ENCODE measurements at places on chromosomes 12 and 14.

DNA sequence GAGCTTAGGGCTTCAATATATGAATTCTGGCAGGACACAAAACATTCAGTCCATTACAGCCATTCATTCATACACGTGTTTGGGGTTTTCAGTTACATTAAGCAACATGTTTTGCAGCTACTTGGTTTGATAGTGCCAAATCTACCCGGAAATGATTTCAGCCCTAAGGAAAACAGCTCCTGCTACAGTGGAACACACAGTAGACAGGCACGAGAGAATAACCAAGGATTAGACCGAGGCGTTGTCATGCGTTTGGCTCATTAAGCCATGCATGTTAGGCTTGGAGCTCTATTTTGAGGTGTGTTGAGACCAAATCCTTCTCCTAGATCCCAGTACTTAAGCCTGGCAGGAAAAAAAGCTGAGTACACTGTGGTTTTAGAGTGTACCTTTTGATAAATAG is 177.4 kb downstream of the PRKCH start:
- DNase-seq = no peak

DNA sequence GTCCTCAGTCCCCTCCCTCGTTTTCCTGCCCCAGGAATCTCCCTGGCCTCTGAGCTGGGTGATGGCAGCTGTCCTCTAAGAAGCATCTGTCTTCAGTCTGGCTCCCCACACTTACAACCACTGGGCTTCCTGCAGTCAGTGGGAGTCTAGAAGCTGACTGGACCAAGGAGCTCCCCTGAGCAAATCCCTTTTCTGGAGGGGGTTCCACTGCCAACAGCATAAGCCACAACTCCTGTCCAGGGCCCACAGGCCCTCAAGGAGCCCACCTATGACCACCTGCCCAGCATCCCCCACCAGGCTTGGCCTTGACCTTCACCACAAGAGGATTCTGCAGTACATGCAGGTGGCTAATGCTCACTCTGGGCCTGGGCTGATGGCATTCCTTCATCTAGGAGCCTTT is 4.1 kb downstream of the RDH16 start:
- no peak for DNase-seq

DNA sequence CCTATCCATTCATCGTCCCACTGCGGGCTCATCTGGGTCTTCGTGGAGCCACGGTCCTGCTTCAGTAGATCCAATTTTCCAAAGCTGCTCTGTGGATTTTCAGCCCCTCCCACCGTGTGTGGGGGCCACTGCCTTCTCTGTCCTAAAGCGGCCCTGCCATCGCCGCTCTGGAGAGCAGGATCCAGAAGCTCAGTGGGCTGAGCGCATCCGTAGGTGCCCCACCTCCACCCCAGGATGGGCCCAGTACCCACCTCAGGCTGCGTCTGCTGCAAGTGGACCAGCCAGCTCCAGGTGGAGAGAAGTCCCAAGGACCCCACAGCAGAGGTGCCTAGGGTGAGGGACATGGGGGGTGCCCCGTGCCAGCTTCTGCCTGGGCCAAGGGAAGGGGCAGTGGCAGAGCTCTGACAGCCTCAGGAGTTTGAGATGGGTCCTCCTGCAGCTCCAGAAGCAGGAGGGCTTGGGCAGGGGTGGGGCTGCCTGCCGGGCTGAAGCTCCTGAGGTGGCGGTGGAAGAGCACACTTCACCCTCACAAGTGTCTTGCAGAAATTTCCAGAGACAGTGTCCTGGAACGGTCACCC is 148.1 kb upstream of the C14orf180 start:
- no peak for DNase-seq

DNA sequence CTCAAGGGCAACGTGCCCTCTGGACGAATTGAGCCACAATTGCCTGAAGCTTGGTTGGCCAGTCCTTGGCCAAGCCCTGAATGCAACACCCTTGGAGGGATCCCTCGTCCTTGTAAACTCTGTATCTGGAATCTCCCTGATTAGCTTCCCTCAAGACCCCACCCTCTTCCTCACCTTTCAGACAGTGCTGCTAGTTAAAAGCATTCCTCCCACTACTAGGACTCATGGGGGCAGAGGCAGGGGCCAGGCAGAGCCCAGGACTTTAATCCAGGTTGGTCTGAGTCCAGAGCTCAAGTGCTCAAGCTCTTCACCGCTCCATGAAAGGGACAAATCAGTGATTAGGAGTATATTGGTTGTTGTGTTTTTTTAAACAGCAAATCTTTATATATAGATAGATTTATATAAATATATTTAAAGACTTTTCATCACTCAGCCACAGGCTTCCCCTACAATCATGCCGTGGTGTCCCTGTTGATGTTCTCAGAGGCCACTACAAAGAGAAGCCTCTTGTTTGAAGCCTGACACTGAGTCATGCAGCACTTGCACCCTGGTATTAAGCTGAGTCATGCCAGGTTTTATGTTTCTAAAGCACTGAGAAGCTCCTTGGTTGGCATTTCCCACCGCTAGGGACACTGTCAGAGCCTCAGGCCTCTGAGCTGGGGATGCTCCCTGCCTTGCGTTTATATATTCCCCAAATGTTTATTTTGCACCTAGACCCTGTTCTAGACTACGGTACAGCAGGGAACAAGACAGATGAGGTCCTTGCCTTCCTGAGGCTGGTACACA is 53.8 kb upstream of the GSC start:
- no peak for DNase-seq

- no peak for DNase-seq
Measured at GRCh38 chr14:55973285-55973800, 144.9 kb upstream of the PELI2 start.

DNA sequence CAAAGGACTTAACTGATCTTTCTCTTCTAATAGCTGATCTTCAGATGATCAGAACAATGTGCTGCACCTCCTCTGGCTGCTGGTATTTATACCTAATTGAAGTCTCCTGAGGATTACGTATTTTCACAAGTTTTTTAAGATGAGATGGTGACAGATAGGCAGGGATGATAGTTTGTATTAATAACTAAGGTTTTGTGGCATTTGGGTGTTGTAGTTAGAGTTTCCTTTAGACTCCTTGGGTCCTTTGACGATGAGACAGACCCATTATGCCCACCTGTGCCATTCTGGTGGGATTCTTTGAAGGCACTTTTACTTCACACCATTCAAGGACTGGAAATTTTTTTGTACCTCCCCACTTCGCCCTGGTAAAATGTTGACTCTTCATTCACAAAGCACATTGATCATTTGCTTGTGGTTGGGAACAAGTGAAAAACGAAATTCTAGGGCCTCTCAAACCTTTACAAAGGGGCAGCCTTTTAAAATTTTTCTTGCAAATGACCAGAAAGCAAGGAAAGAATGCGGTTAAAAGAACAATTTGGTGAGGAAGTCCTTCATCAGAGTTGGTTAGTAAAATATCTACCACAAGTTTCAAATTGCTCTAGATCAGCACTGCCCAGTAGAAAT is at the start of gene IFNG:
Gene IFNG, minus strand, starts transcription at position 60 of the 624 bp plus-strand sequence. CDS start 125 bp downstream, outside the sequence.
- DNase-seq = no peak

GRCh38 chr12:55636853-55637252 is at the start of gene OR10P1:
Gene OR10P1, plus strand, starts transcription at chr12:55636892. Its CDS starts 0 bp downstream, at chr12:55636892.
- no peak for DNase-seq
